ENCODE measurements at places on chromosomes 2 and 18. TPM values are rescaled to one million over a fixed set of nuclear protein-coding genes. Genes with fewer than 3 reads are reported as not detected.

The DCDC2C gene
- total RNA-seq = not detected

The CRYGD gene
- total RNA-seq = not detected

The MPHOSPH10 gene
- total RNA-seq = 43.5 TPM

The FBXO15 gene
- 0.46 TPM for total RNA-seq

The RSAD2 gene
- total RNA-seq = 62.2 TPM

The NETO1 gene
- total RNA-seq = not detected

The CEBPZ gene
- 51.2 TPM for total RNA-seq

The LOXHD1 gene
- 0.05 TPM for total RNA-seq

The SLC38A11 gene
- total RNA-seq = not detected

The NOSTRIN gene
- total RNA-seq = not detected

The GNAL gene
- 3.6 TPM for total RNA-seq

The POTEC gene
- total RNA-seq = not detected

The SLC9A2 gene
- total RNA-seq = not detected

The NYAP2 gene
- not detected for total RNA-seq

The PFN4 gene
- 0.29 TPM for total RNA-seq

The KANSL1L gene
- total RNA-seq = 5.4 TPM

The ARHGEF33 gene
- 0.12 TPM for total RNA-seq

The CROCC2 gene
- not detected for total RNA-seq

The ALPP gene
- total RNA-seq = not detected

The RGPD3 gene
- total RNA-seq = 0.32 TPM

The NCKAP5 gene
- not detected for total RNA-seq

The AKAIN1 gene
- total RNA-seq = not detected

The MALL gene
- total RNA-seq = not detected

The PRKAG3 gene
- not detected for total RNA-seq

The TLX2 gene
- total RNA-seq = 1.2 TPM

The PSTPIP2 gene
- 13.8 TPM for total RNA-seq

The GLI2 gene
- 2.5 TPM for total RNA-seq

The HOXD12 gene
- not detected for total RNA-seq

The SP140L gene
- 114 TPM for total RNA-seq

The TTC39C gene
- total RNA-seq = 64.6 TPM

The LINC00305 gene
- total RNA-seq = not detected
